ENCODE measurements at places on chromosomes 16 and 17.

DNA sequence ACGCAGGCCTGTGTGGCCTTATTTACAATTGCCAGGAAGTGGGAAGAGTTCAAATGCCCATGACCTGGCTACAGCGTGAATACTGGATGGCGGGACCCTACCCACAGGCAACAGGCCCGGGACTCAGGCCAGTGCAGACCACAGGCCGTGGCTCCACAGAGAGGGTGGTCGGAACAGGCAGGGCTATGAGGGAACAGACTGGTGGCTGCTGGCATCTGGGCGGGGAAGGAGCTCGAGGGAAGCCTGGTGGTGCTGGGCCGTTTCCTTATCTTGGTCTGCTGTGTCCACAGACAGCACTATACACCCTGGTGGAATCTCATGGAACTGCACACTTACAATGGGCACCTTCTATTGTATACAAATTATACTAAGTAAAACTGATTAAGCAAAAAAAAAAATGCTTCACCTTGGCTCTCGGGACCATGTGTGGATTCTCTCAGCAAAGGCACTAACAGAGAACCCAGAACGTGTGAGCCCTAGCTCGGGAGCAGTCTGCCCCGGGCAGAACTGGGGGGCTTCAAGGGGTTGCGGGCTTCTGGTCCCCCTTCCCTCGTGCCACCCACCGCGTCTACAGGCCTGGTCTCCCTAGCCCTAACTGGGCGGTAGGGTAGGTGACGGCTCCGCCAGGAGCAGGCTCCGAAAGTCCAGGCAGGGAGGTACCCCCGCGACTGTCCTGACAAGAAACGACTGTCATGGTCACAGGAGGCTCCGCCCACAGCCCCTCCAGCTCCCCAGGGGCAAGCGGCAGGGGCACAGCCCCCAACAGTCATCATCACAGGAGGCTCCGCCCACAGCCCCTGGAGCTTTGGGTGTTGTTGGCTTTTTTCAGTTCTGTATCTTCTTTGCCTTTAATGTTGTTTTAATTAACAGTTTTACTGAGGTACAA is 21.8 kb downstream of the CEP131 start:
- DNase-seq = peak; percentile 13

DNA sequence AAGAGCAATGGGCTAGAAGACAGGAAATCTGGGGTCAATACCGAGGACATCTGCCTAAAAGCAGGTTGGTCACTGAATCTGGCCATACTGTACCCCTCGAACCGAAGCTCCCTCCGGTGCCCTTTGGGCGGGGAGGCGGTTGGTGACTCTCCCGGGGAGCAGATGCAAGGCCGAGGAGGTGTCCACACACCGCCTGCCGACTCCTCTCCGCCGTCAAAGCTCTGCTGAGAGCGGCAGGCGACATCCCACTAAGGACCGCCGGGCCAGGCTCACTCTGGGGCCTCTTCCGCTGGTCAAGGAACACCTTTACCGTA is 458 bp downstream of the ZNF200 start:
- no peak for DNase-seq

GRCh38 chr16:62034231-62035114 is 1.8 kb downstream of the CDH8 start:
- peak; percentile 28 for DNase-seq

GRCh38 chr17:80780381-80781198 is 211.1 kb upstream of the CHMP6 start:
- no peak for DNase-seq

GRCh38 chr17:61412143-61412859 is 12.7 kb downstream of the TBX2 start:
- peak; percentile 64 for DNase-seq

GRCh38 chr16:88882358-88883030 is 16.0 kb upstream of the PABPN1L start:
- no peak for DNase-seq

DNA sequence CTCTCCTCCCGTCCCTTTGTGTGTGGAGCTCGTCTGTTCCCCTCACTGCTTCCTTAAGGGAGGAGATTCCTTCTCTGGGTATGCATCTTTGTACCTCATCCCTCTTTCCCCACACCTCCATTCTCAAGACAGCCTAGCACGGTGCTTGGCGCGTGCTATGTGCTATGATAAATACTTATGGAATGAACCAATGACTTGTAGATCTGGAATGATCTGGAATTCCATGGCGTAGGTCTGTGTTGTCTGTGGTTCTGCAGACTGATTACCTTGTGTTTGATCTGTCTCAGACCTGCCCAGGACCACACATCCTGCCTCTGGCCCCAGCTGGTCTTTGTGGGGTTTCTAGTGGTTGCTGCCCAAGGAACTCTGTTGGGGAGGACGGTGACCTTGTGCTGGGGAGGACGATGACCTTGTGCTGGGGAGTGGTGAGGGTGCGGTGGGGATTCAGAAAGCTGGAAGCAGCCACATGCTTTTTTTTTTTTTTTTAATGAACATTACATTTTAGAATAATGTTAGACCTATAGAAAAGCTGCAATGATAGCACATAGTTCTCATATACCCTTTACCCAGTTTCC is 33.5 kb upstream of the ETV4 start:
- no peak for DNase-seq

GRCh38 chr16:30065943-30066760 is 592 bp downstream of the ALDOA start:
- peak; percentile 44 for DNase-seq

DNA sequence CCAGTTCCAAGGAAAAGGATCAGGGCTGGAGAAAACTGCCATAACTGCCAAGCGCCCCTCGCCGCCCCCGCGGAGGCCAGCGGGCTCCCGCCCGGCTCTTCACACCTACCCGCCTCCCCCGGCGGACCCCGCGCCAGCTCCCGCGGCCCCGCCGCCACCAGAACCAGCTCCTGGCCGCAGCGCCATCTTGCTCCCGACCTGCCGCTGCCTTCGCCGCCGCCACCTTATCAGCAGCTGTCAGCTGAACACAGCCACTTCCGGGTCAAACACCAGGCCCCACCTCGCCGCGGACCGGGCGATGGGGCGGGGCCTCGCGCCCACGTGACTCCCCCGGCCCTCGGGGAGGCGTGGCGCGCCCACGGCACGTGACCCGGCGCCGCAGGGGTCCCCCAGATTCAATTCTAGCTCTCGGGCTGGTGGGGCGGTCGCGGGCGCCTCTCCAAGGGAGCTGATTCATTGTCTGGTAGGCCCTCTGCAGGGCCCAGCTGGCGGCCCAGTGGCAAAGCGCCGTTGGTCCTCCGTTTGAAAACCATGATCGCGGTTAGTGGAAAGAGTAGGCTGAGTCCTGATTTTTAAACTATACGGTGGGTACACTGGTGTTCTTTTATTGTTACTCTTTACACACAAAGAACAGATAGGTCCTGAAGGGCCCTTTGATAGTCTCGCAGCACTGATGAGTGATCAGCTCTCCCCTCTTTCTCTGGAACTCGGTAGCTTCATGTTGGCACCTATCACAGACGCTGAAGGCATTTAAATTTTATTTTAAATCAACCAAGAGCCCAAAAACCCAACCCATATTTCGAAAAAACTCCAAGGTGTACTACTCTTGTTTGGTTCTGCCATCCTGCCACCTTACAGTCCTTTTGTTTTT is at the start of gene SYNRG:
Gene SYNRG (minus strand): TSS at position 249 of the 871 bp plus-strand sequence. CDS start 63 bp downstream, at position 186.
- peak; percentile 96 for DNase-seq

GRCh38 chr17:8019665-8020650 is 17.5 kb downstream of the GUCY2D start:
- DNase-seq = no peak

DNA sequence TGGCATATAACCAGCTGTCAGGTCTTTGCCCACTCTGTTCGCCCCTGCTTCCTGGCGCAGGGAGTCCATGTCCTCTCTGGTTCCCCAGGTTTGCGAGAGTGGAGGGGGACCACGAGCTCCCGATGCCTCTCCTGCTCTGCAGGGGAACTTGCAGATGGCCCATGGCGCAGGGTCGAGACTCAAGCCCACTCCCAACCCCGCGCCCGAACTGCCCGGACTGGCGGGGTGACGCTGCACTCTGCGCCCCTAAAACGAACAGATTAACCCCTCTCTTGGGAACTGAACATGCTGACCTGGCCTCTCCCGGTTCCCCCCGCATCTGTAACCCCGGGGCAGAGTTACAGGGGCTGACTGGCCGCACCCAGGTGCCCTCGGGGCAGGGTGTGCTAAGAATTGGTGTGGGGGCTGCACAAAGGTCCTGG is 681 bp upstream of the PLA2G15 start:
- DNase-seq = no peak

- DNase-seq = no peak
Observed at GRCh38 chr17:28282596-28282995, 36.4 kb upstream of the TMEM97 start.

DNA sequence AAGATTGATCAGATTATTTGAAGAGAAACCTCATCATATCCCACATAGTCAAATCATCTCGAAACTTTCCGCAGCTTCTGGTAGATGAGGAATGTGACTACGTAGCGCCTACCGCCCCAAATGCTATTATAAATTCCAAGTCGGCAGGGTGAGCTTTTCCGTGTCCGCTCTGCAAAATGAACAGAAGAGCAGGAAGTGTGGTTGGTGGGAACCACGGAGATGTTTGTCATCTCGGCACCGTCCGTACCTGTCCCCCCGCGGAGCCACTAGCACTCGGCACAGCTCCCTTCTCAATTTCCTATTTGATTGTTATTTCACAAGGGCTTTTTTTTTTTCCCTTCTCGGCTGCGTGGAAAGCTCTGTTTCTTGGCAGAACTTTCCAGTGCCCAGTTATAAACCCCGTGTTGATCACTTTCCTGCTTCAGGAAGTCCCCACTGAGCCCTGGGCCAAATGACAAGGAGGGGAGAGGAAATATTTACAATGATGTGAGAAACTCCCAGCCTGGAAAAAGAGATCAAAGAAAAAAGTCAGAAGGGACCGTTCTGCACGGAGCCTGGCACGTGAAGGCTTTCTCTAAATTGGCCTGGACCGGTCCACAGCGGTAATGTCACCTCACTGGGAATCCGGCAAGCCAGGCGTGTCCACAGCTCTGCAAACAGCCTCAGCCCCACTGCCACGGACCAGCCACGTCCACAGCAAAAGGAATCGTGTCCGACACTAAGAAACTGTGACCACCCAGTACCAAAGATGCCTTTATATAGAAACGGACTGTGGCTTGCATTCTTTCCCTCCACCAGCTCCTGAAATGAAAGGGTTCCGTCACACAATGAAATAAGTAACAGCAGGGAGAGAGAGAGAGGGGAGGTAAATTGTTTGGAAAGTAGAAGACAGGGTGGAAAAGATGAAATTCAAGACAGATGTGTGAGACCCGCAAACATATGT is 65.0 kb downstream of the MRM3 start:
- no peak for DNase-seq

DNA sequence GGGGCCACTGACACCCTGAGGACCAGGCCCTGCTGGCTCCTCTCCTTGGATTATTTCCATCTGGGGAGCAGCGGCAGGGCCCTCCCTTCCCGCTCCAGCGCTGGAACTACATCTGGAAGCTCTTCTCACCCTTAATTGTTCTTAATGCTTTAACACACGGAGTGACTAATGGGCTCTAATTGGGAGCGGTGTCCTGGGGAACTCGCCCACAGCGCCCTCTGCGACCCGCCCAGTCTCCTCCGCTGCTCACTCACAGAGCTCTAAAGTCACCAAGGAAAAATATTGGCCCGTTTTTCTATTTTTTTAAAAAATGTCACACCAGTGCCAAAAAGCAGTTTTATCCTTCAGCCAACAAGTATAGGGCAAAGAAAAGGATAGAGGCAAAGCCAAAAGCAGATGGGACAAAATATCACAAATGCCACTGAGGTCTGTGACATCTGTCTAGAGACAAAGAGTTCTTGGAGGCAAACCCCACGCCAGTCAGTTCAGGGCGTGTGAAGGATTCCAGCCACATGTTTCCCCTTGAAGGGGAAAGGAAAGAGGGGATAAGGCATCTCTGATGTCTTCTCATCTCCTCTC is 134.7 kb downstream of the RBFOX3 start:
- no peak for DNase-seq

GRCh38 chr16:10738231-10739077 is 5.2 kb upstream of the NUBP1 start:
- DNase-seq = peak; percentile 73

- DNase-seq = no peak
Observed at GRCh38 chr16:47477679-47478078, 16.5 kb downstream of the PHKB start.

GRCh38 chr16:1193143-1193824 is 31.8 kb downstream of the TPSG1 start:
- no peak for DNase-seq

GRCh38 chr17:4195306-4195705 is 52.3 kb downstream of the CYB5D2 start:
- DNase-seq = no peak

GRCh38 chr17:80758481-80759376 is 214.1 kb downstream of the RPTOR start:
- no peak for DNase-seq

DNA sequence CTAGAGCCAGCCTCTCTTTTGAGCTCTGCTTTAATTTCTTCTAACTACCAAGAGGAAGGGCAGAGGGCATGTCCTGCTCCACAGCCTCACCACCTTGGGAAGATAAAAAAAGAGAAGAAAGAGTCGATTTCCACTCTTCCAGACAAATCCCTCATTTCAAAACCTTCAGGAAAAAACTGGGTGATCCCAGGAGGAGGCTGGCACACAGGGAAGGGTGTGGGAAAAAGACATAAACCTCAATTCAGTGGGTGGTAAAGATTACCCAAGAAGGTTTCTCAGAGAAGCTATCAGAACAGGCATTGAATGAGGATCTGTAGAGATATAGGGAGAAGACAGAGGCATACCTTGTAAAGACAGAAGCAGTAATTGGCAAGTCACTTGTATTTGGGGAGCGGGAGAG is 79.9 kb upstream of the CRHR1 start:
- DNase-seq = no peak

GRCh38 chr17:6473128-6473767 is 29.0 kb downstream of the PIMREG start:
- DNase-seq = peak; percentile 39

GRCh38 chr17:46769531-46770438 is 48.7 kb downstream of the WNT3 start:
- DNase-seq = no peak

DNA sequence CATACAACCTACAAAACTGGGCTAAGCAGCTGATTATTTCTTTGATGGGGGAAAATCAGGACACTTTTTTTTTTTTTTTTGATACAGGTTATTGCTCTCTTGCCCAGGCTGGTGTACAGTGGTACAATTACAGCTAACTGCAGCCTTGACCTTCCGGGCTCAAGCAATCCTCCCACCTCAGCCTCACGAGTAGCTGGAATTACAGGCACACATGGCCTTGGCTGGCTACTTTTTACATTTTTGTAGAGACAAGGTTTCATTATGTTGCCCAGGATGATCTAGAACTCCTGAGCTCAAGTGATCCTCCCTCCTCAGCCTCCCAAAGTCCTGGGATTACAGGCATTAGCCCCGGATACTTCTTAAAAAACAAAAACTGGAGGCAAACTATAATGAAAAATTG is 20.6 kb upstream of the TMEM97 start:
- no peak for DNase-seq

All from caudate nucleus (tissue), 63 donors.